ENCODE measurements at places on chromosomes 3 and 15. TPM values are rescaled to one million over a fixed set of nuclear protein-coding genes. Genes with fewer than 3 reads are reported as not detected.
A peak's percentile ranks its signal among the peaks of the same experiment; 100 is the strongest.

Gene CD86
- total RNA-seq, result 1.2 TPM

Gene LRRC31
- total RNA-seq, result not detected

GRCh38 chr15:89172921-89173320, 48.5 kb downstream of the RLBP1 start:
- H3K27ac ChIP-seq, result no peak overlapping the region
- peaks cover 10% of the 10 kb centered on the region for H3K36me3 ChIP-seq
- no peak for DNase-seq
- H3K4me3 ChIP-seq, result no peak overlapping the region

- no peak overlapping the region for H3K4me3 ChIP-seq
- H3K36me3 ChIP-seq, result no peaks in the 10 kb centered on the region
- DNase-seq, result no peak
- H3K4me1 ChIP-seq, result no peaks in the 10 kb centered on the region
These were observed 163.8 kb upstream of the ATP11B start for GRCh38 chr3:182629521-182629920.

DNA sequence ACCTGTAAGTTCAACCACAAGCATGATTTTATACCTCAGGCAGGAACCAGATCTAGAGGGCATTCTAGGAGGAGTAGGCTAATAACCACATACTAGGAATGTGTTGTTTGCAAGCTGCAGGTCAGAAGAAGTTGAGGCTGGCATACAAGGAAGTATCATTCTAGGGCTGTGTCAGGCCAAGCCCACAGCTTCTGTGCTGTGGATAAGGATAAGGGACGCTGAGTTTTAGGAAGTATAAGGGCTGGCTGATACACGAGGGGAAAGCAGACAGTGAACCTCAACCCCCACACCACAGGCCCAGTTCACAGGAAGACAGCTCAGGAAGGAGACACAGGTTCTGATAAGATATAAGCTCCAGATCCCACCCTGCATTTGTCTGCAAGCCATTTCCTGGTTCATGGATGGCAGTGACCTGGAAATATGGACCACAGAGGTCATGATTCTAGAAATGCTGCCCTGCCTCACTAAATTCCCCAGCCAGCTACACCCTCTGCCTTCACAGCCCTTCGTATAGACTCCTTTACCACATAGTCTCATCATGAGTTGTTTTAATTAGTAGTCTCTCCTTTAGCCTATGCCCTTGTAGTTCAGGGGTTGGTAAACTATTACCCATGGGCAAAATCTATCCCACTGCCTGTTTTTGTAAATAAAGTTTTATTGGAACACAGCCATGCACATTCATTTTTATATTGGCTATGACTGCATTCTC, 260.7 kb downstream of the OPA1 start:
- no peak overlapping the region for H3K4me3 ChIP-seq
- peak overlapping the region; percentile 45 for H3K27ac ChIP-seq
- no peaks in the 10 kb centered on the region for H3K4me1 ChIP-seq
- no peaks in the 10 kb centered on the region for H3K36me3 ChIP-seq
- no peak for DNase-seq

GRCh38 chr15:51274956-51275355, 63.4 kb downstream of the CYP19A1 start:
- no peak overlapping the region for H3K27ac ChIP-seq
- no peaks in the 10 kb centered on the region for H3K36me3 ChIP-seq
- H3K4me3 ChIP-seq, result no peak overlapping the region
- DNase-seq, result no peak
- no peaks in the 10 kb centered on the region for H3K4me1 ChIP-seq
- no peaks in the 10 kb centered on the region for H3K27me3 ChIP-seq

DNA sequence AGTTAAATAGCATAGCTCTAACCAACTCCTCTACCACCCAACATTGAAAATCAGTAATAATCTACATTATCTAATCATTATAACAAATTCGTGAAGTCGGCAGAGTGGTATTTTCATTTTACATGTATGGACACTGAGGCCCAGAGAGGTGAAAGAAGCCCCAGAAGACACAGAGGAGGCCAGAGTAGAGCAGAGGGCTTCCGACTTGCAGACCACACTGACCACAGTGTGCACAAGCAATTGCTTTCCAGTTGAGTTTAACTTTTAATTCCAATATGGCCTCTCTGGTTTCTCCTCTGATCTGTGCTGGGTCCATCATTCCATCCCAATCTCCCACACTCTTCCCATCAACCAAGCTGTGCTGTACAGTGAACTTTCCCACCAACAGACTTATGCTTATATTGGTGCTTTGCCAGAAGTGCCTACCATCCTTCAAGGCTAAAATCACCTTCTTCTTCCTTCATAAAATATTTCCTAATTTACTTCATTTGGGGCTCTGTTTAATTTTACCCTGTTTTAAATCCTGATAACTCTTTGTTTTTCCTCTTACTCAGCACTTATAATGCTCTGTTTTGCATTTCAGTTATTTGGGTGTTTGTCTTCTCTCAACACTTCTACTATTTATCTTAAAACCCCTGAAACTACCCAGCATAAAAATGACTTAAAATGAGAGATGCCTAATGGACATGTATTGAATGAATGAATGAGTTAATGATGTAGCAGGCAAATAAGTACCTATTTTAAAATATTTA, 81.8 kb upstream of the TNFSF10 start:
- H3K27me3 ChIP-seq, result peaks cover 3% of the 10 kb centered on the region
- H3K36me3 ChIP-seq, result no peaks in the 10 kb centered on the region
- DNase-seq, result no peak
- no peak overlapping the region for H3K4me3 ChIP-seq
- no peaks in the 10 kb centered on the region for H3K4me1 ChIP-seq
- H3K27ac ChIP-seq, result no peak overlapping the region
